Brain pericyte (primary cell): ENCODE measurements at places on chromosomes 3 and 15.

DNA sequence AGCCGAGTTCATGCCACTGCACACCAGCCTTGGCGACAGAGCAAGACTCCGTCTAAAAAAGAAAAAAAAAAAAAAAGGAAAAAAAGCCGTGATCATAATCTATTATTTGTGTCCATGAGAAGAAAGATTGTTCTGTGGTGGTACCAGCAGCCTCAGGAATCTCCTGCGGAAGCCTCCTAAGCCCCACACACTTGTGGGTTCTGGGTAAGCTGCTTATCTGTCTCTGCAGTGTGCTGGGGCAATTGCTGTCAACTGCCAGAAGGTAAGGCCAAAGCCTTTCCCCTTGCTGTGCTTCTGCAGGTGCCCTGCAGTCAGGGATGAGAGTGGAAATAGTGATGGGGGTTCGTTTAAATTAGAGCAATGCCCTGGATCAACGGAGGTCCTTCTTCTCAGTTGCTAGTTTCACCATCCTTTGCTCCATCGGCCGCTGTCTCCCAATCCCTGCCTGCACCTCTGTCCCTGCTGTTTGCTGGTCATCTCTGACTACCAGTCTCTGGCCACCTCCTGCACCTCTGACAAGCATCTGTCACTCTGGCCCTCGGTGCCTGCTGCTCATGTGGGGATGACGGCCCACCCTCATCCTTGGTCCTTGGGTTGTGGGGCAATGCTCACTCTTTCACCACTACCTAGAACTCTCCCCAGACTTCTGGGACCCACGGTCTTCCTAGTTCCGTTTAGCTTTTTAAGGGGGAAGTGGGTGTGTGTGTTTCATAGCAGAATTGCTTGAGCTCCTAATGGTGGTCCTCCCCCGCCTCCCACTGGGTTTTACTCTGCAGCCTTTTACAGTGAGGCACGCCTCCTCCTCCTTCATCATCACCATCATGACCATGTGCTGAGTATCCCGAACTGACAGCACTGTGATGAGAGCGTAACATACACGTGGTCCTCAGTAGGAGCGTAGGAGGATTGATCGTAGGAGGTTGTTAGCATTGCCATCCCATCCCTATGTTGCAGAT lies 25.5 kb downstream of the CHRD start:
- DNase-seq: no peak

- no peak for DNase-seq
Observed at GRCh38 chr3:122934251-122934650, 93.3 kb downstream of the SEMA5B start.

GRCh38 chr3:15050405-15051092 lies 14.6 kb downstream of the MRPS25 start:
- DNase-seq: no peak

DNA sequence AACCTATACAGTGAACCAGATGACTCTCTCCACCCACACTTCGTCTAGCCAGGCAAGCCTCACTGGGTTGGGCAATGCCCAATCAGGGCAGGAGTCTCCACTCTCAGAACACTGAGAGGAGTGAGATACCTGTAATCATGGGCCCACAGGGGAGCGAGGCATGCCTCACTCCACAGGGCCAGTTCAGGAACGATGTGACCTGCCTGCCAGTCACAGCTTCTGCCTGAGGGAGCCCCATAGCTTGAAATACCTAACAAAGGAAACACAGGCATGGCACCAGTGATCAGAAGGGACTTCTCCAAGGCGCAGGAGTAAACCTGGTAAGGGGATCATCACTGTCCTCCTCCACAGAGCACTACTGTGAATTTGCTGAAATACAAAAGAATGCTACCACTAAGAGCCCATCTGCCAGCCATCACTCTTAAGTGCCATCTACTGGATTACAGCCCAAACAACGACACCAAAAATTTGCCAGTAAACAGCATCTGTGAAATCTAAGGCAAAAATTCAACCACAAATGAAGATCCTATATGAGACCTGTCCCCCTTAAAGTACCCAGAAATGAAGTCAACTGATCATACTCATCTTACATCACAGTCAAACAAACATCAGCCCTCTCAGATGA lies 689.9 kb upstream of the SEMA6D start:
- no peak for DNase-seq

GRCh38 chr3:59764171-59764570 lies 714.3 kb upstream of the CFAP20DC start:
- no peak for DNase-seq

GRCh38 chr3:37742574-37743212 lies 119.0 kb upstream of the CTDSPL start:
- no peak for DNase-seq

GRCh38 chr3:18657858-18658820 lies 233.0 kb upstream of the SATB1 start:
- DNase-seq: no peak

DNA sequence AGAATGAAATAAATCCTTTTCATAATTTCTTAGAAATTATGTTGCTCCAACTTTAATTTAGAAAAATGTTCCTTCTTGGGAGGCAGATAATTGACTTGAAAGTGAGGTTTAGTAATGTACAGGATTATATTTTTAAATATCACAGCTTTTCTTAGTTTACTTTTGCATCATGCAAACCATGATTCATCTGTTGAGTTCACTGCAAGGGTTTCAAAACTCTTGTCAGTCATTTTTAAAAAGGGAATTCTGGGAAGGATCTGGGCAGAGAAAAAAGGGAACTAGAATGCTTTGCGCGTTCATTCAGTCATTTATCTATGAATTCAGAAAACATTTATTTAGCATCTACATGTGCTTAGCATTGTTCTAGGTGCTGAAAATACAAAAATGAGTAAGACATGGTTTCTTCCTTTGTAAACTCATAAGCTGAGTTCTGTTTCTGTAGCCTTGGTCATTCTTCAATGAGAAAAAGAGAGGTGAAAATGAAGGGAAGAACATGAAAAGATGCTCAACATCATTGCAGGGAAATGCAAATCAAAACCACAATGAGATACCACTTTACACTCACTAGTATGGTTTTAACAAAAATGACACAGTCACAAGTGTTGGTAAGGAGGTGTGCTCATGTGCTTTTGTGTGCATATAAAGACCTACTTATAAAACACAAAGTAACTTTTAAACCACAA lies 209.1 kb downstream of the NR1D2 start:
- no peak for DNase-seq

DNA sequence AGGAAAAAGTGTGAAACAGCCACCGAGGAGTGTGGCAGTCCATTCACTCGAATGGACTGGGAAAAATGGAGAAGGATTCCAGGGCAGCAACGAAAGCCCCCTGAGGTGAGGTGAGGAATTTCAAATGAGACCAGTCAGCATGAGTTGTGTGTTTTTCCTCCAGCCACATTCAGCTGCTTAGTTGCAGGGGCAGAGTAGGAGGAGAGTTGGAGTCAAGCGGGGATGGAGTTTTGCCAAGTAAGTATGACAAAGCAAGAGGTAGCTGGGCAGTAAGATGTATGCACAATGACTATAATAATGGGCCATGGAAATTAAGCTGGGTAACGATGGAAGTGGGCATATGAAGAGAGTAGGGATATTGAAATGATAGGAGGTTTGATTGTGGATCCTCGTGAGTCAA lies 64.4 kb downstream of the CCDC54 start:
- DNase-seq: no peak

- no peak for DNase-seq
Observed at GRCh38 chr15:31455499-31455898, 128.9 kb downstream of the KLF13 start.

GRCh38 chr15:98745650-98746374 lies 97.5 kb downstream of the IGF1R start:
- DNase-seq: no peak

DNA sequence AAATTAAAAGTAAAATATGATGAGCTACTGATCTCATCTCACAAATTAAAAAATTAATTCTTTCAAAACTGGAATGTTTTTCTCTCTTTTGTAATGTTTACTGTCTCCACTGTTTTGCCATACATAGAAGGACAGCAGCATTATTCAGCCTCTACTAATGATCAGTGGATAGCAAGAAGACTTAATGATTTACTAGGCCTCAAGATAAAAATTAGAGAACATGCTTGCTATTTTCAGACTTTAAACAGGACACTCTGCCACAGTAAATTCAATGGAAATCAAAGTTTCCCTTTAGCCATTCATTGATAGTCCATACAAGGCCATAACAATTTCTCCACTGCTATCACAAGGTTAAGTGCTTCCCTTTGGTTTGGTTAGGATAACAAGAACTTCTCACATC lies 129.4 kb downstream of the TMCC1 start:
- DNase-seq: no peak

GRCh38 chr3:183697610-183698317 lies at the start of gene YEATS2:
Gene YEATS2, plus strand, starts transcription at chr3:183697797. Its CDS starts 17,366 bp downstream, at chr3:183715163.
- no peak for DNase-seq

DNA sequence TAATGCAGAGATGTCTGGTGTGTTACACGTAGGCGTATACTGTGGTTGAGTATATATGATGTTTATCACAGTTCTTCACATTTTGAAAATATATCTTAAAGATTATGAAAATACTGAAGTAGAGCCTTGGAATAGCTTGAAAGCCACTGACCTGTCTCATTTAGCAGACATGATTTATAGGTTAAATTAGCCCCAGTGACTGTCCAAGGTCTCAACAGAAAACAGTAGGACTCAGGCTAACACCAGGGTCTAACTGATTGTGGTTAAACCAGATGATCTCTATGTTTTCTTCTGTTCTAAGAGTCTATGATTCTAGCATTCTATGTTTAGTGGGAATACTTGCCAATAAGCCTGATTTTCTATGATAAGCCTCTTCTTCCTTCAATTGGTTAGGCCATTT lies 166.4 kb upstream of the NR2E3 start:
- no peak for DNase-seq

DNA sequence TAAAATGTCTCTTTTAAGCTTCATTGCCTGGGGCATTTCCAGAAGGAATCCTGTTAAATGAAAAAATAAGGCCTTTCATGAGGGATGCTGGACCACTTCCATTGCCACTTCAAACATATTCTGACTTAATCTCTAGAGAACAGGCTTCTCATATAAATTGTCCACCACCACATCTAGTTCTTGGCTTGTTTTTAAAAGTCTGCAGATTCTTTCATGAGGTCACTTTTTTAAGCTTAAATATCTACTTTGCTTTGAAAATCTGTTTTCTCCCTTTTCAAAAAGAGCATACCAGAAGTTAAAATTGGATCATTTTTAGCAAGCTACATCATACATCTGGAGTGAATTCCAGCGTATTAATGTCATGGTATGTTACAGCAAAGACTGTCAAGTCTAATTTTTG lies 131.6 kb downstream of the C3orf70 start:
- DNase-seq: no peak

- DNase-seq: no peak
Observed at GRCh38 chr3:167895178-167895577, 159.7 kb downstream of the SERPINI1 start.

- no peak for DNase-seq
Observed at GRCh38 chr3:51396401-51396800, 5.3 kb downstream of the RBM15B start.

DNA sequence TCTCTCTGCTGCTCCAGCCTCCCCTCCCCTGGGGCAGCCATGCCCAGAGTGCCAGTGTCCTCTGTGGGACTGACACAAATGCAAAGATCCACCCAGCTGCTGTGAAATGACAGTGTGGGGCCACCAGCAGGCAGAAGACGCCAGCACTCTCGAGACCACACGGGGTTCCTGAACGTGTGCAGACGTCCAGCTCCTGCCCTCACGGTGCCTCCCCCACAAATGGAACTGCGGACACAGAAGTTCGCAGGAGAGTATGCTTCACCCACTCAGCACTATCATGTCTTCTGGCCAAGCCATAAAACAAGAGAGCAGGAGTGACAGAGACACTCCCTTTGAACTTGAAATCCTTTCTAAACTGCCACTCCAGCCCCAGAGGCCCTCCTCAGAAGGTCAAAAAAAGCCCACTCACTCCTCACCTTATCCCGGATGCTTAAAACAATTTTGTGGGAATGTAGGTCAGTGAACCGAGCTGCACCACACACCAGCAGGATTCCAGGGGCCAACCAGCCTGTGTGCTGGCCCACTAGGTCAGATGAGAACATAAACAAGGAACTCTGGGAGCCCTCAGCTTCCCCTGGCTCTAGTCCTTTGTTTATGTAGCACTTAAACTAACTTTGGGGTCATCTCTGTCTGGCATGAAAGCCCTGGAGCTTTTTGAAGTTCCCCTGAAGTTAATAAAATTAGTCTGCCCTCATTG lies 112.6 kb downstream of the DNAJB8 start:
- DNase-seq: peak; percentile 22

GRCh38 chr3:194212845-194213331 lies 76.9 kb downstream of the HES1 start:
- no peak for DNase-seq

- no peak for DNase-seq
Observed at GRCh38 chr3:16885593-16886302, 993 bp downstream of the PLCL2 start.

DNA sequence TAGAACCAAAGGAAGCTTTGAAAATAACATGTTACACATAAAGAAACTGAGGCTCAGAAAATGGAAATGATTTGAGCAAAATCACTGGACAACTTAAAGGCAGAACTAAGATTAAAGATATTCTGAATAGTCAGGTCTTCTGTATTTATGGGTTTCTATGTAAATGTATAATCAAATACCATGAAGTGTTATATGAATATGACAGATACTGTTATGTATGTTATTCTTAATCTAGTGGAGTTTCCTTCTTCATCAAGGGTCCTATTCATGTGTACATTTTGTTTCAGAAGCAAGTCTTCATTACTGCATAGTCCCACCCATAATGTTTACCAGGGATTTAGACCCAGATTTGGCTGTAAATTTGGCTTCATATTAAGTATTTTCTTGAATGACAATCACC lies 470.9 kb upstream of the TPRG1 start:
- DNase-seq: no peak

- no peak for DNase-seq
Observed at GRCh38 chr3:192055946-192056345, 595.0 kb downstream of the PYDC2 start.

DNA sequence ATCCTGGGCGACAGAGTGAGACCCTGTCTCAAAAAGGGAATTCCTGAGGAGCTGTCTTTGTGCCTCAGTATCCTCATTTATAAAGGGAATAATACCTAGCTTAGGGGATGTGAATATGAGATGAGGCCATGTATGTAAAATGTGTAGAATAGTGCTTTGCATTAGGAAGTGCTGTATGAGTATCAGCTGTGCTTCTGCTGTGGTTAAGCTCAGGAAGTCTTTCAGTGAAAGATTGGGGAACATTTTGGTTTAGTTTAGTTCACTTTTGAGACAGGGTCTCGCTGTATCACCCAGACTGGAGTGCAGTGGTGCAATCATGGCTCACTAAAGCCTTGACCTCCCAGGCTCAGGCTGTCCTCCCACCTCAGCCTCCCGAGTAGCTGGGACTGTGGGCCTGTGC lies 10.6 kb downstream of the THUMPD3 start:
- no peak for DNase-seq

DNA sequence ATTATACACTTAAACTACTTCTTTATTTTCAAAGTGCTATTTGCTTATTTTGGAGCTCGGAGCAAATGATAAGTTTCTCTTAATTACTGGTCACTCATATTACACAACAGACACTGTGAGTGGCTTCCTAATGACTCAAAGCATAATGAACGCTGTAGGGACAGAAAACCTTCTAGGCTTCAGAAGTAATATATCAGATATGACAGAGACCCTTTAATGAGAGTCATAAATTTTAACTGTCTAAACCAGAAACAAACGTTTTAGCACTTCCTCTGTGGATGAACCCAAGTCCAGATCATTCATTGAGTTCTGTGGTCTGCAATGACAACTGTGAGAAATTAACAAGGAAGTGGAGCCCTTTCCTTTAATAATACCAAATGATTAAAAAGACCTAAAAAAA lies 66.6 kb downstream of the ARPP21 start:
- no peak for DNase-seq
